Cardiac atrium fibroblast (primary cell): ENCODE measurements at places on chromosomes 4 and X. TPM values are rescaled to one million over a fixed set of nuclear protein-coding genes. Genes with fewer than 3 reads are reported as not detected.

Gene CYTL1
- not detected in 2 replicates for total RNA-seq

Gene POU4F2
- total RNA-seq: not detected in 2 replicates

Gene USP17L5
- total RNA-seq: not detected in 2 replicates

Gene ZXDA
- total RNA-seq: 2.3 and 3.4 TPM in 2 replicates

Gene PHKA2
- total RNA-seq: 6.2 and 9.4 TPM in 2 replicates

Gene TBC1D1
- 57.2 and 60.1 TPM in 2 replicates for total RNA-seq

Gene SGCB
- total RNA-seq: 18.4 and 21.2 TPM in 2 replicates

Gene CASK
- total RNA-seq: 22.6 and 25.1 TPM in 2 replicates

Gene MAML3
- total RNA-seq: 1.6 and 2.1 TPM in 2 replicates

Gene PABPC1L2A
- not detected in 2 replicates for total RNA-seq

Gene RAI2
- total RNA-seq: not detected in 2 replicates

Gene COL4A5
- 12.2 and 16.8 TPM in 2 replicates for total RNA-seq

Gene ART3
- total RNA-seq: not detected in 2 replicates

Gene GLOD5
- total RNA-seq: not detected in 2 replicates

Gene MAGEC2
- not detected in 2 replicates for total RNA-seq

Gene LRIT3
- 0.36 TPM in 1 of 2 replicates, not detected in the other for total RNA-seq

Gene MCTS1
- 33.2 and 62.5 TPM in 2 replicates for total RNA-seq

Gene HTR2C
- total RNA-seq: not detected in 2 replicates

Gene CTAG1B
- not detected in 2 replicates for total RNA-seq

Gene PRIMPOL
- total RNA-seq: 4.4 and 7.6 TPM in 2 replicates

Gene ZNF732
- total RNA-seq: under 0.01 and 0.36 TPM in 2 replicates

Gene CCKAR
- total RNA-seq: not detected in 2 replicates

Gene HGFAC
- not detected in 2 replicates for total RNA-seq

Gene SLC6A8
- 48.6 and 52.0 TPM in 2 replicates for total RNA-seq

Gene MAGEE1
- 0.65 and 1.1 TPM in 2 replicates for total RNA-seq

Gene RADX
- total RNA-seq: 0.16 TPM in 1 of 2 replicates, not detected in the other

Gene DOK7
- not detected in 2 replicates for total RNA-seq

Gene AMTN
- not detected in 2 replicates for total RNA-seq

Gene SEPSECS
- 2.8 and 6.1 TPM in 2 replicates for total RNA-seq

Gene SRD5A3
- total RNA-seq: 11.7 and 14.6 TPM in 2 replicates

Gene CDKL2
- 0.18 TPM in 1 of 2 replicates, not detected in the other for total RNA-seq

Gene RAB41
- not detected in 2 replicates for total RNA-seq

Gene ATG4A
- total RNA-seq: 9.9 and 14.1 TPM in 2 replicates

Gene RHOXF1
- not detected in 2 replicates for total RNA-seq

Gene SAGE1
- not detected in 2 replicates for total RNA-seq

Gene CT83
- total RNA-seq: not detected in 2 replicates

Gene FAM133A
- total RNA-seq: not detected in 2 replicates

Gene CSAG2
- total RNA-seq: not detected in 2 replicates

Gene HEPH
- total RNA-seq: 19.1 and 33.2 TPM in 2 replicates

Gene MMRN1
- 0.65 and 2.0 TPM in 2 replicates for total RNA-seq

Gene DCAF4L1
- total RNA-seq: under 0.01 TPM in 1 of 2 replicates, not detected in the other

Gene GSTCD
- 9.6 and 17.7 TPM in 2 replicates for total RNA-seq

Gene GPM6B
- 15.3 and 38.2 TPM in 2 replicates for total RNA-seq

Gene GLUD2
- 0.90 and 2.1 TPM in 2 replicates for total RNA-seq

Gene PCDH10
- total RNA-seq: 0.90 and 3.6 TPM in 2 replicates
